Activated CD8-positive, alpha-beta memory T cell treated with anti-CD3 and anti-CD28 coated beads for 48 hours (primary cell): ENCODE measurements at places on chromosomes 1 and 21.

GRCh38 chr21:45384656-45385548, 20.1 kb upstream of the COL18A1 start:
- DNase-seq, result no peak

DNA sequence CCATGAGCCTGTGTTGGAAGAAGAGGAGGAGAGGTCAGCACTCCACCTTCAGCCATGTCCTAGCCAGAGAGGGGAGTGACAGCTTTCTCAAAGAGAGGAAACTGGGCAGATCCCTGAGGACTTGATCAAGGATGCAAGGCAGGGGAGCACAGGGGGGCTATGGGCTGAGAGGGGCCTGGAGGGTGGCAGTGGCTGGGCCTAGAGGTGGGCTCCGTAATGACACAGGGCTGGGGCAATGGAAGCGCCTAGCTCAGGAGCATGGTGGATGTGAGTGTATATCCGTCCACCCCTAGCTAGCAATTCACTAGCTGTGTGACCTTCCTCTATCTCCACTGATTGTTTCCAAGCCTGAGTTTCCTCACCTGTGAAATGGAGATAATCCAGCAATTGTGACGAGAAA, 32.6 kb downstream of the NEK2 start:
- DNase-seq, result no peak

DNA sequence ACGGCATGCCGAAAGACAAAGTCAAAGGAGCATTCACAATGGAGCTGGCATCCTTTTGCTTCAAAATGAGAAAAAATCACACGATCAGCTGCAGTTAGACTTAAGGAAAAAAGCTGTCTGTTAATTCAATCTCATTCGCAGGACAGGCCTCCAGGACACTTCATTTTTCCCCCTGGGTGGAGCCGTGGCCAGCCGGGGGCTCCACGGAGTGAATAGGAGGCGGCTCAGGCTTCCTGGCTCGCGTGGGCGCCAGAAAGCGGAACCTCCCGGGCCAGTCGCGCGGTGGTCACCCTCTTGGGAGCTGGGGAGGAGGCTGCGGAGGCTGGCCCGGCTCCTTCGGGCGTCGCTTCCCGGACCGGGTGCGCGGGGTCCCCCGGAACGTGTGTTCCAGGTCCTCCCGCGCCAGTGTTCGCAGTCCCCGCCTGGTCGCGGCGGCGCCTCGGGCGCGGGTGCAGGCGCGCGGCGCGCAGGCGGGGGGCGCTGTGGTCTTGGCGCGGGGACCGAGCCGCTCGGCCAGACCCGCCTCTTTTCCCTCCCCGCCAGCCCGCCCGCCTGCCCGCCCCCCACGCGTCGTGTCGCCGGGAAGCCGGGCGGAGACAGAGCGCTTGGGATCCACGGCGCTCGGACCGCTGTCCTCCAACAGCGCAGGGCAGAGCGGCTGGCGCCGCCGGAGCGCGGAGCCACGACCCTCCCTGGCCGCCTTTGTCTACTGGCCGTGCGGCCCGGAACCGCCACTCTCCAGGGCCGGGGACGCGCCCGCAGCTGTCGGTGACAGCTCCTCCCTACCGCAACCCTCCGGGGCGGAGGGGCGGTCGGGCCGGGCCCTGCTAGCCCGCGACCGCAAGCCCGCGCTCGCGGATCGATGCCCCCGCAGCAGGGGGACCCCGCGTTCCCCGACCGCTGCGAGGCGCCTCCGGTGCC, at the start of gene RHOU:
RHOU (plus strand) TSS at position 599 of the 921 bp plus-strand sequence; CDS start at position 863, 264 bp downstream.
- peak; percentile 37 for DNase-seq

DNA sequence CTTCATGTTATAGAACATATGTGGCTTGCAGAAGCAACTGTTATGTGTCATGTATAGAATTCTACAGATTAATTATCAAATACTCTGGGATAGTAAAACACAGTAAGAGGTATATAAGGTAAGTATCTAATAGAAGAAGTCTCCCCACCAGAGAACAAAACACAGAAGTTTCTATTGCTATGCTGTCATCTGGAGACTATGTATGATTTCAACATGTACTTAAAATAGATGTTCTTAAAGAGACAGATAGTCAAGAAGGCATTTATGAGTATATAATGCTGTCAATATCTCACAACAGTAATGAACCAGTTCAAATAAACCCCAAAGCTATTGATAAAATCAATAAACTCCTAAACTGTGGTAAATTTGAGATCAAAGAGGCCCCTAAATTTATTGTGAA, 8.1 kb upstream of the ADCY10 start:
- DNase-seq, result no peak

DNA sequence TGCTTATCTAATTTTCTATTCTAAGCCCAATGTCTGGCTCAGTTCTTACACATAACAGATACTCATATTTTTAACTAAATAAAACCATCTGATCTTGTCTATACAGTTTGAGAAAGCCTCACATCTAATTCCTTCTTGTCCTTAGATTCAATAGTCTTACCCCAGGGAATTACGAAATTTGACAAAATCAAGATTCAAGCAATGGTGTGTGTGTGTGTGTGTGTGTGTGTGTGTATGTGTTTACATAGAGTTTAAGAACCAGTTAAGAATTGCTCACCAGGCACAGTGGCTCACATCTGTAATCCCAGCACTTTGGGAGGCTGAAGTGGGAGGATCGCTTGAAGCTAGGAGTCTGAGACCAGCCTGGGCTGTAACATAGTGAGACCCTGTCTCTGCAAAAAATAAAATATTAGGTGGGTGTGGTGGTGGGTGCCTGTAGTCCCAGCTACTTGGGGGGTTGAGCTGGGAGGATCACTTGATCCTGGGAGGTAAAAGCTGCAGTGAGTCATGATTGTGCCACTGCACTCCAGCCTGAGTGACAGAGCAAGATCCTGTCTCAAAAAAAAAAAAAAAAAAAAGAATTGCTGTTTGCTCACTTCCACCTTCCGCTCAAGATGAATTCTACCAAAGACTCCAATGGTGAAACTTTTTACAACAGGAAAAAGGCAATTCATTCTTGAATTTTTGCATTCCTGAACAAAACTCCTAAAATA, 6.2 kb downstream of the WDR64 start:
- DNase-seq, result no peak

- DNase-seq, result no peak
Observed at GRCh38 chr1:237013608-237014007, 9.4 kb upstream of the MT1HL1 start.

GRCh38 chr1:4585216-4585615, 69.2 kb upstream of the AJAP1 start:
- peak; percentile 41 for DNase-seq

DNA sequence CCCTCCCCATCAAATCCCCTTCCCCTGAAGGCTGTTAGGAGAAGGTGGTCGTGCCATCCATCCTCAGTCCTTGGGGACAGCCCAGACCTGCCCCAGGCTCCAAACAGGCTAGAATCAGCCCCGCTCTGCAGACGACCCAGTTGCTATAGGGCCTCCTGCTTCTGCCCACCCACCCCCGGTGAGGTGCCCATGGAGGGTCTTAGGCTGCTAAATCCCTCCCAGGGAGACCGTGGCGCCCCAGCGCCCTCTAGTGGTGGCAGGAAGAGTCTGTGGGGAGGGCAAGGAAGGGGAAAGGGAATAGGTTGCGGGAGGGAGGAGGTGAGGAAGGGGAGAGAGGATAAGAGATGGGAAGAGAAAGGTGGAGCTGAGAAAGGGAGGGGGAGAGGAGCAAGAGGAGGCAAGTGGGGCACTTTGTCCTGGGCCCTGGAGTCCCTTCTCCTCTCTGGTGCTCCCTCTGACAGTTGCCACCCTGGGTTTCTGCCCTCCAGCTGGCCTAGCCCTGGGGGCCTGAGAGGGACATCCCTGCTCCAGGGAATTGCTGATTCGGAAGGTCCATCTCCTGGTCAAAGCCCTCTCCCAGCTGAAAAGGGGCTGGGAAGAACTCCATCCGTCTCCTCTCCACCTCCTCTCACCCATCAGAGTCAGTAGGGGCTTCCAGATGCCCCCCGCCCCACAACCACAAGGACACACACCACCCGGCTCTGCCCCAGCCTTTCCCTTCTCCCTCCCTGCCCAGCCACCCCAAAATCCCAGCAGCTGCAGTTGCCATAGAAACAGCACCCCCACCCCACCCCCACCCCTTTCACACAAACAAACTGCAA, 55.4 kb downstream of the CAMK2N1 start:
- peak; percentile 23 for DNase-seq

DNA sequence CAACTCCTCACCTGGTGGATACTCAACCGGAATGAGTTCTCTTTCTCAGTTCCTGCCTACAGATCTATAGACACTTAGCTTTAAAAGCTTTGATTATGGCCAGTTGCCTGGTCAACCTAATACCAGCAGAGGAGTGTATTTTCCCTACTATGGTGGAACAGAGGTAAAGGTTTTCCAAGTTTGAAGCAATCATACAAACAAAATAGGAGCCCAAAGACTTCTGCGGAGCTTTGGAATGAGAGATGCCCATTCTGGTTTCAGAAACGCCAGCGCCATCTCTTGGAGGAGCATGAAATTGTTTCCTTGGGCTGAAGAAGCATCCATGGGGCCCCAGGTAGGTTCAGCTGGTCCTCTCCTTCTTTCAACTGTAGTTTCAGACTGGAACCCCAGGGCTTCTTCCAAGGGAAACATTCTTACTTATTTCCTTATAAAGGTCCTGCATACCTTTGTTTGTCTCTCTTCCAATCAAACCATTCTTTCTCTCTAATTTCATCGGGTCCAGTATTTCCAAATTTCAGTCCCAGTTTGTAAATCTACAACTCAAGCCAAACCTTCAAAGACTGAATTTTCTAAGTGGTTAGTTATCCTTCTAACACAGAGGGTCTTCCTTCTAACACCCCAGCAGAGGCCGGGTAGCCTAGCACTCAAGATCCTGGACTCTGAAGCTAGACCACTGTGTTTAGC, 95.9 kb downstream of the KCNJ15 start:
- DNase-seq, result no peak

DNA sequence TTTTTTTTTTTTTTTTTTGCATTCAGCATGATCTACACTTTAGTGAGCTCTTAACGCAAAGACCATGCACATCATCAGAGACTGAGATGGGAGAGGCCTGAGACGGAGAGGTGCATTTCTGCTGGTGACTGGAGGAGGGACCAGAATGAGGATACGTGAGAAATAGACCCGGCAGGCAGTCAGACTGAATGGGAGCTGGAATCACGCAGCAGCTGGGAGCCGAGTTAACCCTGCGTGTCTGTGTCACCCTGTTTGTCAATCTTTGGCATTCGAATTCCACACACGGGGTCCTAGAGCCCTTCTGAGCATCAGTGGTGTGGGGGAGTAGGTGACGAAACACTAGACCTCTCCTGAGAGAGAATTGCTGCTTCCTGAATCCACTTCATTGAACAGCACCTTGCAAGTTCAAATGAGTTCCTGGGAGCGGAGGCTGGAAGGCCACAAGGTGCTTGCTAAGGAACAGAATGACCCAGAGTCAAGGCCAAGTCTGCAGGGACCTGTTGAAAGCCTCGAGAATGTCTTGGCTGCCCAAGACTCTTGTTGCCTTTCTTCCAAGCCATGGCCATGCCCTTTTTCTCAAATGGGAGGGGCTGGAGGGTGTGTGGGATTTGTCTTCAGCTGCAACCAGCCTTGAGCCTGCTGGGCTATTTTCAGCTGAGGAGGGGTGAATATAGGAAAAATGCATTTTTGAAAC, 123.3 kb downstream of the CNIH3 start:
- no peak for DNase-seq
